ENCODE measurements at places on chromosomes 5 and 9.

DNA sequence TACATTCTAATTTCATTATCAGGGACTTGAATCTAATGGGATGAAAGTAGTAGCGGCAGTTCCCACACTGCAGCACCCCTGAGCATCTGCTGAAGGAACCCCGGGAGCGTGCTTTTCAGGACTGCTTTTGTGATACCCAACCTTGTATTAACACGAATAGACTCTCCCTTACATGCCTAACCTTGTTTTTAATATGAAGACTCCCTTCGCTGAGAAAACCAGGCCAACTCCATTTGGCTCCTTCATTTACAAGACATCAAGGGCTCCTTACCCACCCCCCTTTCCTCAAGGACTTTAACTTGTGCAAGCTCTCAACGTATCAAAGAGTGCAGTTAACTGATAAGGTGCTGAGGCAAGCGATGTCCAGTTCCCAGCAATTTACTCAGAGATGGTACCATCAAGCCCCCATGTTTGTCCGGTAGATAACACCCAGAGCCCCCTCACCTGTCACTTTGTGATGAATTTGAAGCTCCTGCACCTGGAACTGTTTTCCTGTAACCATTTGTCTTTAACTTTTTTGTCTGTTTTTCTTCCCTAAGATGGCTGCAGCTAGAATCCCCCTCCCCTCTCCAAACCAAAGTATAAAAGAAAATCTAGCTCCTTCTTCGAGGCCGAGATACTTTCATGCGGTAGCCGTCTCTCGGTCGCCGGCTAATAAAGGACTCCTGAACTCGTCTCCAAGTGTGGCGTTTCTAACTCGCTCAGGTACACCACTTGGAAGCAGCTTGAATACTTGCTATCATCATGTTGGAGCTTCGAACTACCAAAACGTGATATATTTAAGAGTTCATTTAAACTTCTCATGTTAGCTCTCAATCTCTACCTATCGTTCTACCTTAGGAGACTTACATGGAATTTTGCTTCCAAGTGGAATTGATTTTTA lies 10.7 kb downstream of the HNRNPH1 start:
- no peak for DNase-seq

- DNase-seq: no peak
Observed at GRCh38 chr5:118326481-118327045, 661.8 kb downstream of the DTWD2 start.

DNA sequence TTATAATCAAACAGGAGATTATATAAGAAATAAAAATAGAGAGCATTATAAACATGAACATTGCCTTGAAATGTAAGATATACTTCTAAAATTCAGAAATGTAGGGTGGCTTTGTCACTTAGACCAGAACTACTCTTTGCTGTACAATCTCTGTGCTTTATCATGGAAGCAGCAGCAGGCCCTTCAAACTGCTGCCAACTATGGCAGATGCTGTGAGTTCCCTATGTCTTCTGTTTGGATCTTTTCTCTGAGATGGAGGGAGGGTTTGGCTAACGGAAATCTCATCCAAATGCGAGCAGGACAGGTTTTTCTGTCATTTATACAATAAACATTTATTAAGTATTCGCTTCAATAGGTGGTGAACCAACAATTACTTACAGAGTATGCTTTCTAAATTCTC lies 34.8 kb upstream of the RICTOR start:
- no peak for DNase-seq

DNA sequence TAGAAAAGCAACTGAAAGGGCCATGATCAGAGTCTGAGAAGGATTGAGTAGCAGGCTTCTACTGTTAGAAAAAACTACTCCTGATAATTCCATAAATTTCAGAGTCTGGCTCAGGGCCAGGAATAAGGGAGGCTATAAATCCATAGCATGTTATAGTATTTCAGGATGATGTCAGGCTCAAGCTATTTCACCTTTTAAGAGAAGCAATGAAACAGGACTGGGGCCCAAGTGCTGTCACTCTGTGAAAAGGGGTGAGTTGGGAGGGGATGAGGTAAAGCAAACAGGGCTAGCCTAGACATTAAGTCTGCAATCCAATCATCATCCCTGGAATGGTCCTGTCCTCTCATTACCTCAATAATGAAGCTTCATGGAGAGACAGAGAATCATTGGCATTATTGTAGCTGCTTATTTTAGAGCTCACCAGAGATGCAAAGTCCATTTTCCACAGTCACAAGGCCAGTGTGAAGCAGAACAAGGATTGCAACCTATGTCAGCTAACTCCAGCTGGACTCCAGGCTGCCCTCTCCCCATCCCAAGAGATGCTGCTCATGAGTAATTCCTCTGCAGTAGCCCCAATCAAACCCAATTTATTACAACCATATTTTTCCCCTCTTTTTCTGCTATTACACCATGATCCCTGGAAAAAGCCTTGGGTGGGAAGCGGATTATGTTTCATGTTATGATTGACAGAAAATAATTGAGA lies 56.0 kb downstream of the PAPPA start:
- DNase-seq: no peak

- no peak for DNase-seq
Observed at GRCh38 chr9:97425336-97425972, 13.6 kb downstream of the TDRD7 start.

GRCh38 chr5:150112201-150113046 lies 26.1 kb upstream of the CSF1R start:
- DNase-seq: no peak

DNA sequence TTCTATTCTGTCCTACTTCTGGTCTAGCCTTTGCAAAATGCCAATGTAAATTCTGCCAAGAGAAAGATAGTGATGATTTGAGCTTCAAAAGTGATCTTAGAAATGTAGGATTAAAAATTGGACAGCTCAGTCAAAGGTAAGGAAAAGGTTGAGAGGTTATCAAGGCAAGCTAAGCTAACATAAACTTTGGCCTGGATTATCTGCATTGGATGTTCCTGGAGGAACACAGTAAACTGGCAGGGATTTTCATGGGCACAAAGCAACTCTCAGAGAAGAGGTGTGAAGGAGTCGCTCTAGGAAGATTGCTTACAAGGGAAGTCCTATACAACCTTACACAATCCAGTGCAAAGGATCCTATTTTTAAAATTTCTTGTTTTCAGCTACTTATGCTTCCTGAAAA lies 115.2 kb downstream of the JAKMIP2 start:
- no peak for DNase-seq

GRCh38 chr5:133205204-133205603 lies 153.4 kb downstream of the HSPA4 start:
- DNase-seq: no peak

- no peak for DNase-seq
Observed at GRCh38 chr5:56147106-56147505, 86.0 kb downstream of the ANKRD55 start.

- no peak for DNase-seq
Observed at GRCh38 chr9:107034831-107035230, 171.9 kb downstream of the ZNF462 start.

DNA sequence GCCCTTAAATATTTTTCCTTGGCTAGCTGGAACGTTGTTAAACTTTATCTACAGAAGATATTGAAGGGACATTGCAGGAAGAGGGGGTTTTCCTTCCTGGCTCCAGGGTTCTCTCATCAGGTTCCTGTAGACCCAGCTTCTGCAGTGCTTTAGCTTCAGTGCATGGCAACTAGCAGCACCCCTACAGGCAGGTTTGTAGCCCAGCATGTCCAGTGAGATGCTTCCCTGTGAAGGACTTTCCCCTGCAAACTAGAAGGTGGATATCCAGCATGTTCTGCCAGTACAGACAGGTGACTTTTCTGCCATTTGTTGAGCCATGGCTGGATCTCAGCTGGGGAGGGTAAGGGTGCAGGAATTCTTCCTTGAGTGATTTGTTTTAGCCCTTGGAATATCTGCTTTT lies 10.4 kb downstream of the CCL28 start:
- no peak for DNase-seq

GRCh38 chr9:86350006-86350760 lies 4.0 kb downstream of the TUT7 start:
- no peak for DNase-seq

DNA sequence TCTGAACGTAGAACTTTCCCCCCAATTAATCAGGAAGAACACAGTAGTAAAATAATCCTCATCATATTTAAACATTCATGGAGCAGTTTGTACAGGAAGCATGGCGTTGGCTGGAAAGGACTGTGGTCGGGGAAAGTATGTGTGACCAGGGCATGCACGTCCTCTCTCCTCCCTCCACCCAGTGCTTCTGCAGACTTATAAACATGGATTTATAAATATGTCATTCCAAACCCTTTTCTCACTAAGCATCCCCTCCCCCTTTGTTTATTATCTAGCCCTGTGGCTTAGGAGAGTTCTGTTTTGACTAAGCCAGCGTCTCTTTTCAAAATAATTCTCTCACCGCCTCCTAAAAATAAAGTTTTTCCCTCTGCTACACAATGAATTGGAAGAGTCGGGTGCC lies 70.4 kb upstream of the DAP start:
- no peak for DNase-seq

DNA sequence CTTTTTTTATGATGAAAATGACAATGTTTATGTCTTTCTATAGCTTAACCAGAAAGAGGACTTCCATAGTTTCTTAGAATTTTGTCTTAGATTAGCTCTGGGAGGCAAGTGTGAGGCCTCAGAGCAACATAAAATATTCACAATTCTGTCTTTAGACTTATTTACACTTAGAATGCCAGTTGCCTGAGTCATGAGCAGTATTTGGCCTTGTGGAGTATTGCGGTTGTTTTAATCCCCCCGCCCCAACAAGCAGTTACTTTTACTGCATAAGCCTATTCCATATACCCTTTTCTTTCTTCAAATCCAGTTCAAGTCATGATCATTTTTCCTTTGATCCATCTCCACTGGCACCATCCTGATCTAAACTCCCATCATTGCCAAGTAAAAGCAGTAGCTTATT lies 198.0 kb upstream of the EGFLAM start:
- no peak for DNase-seq

- DNase-seq: no peak
Observed at GRCh38 chr9:118038713-118039112, 334.5 kb downstream of the TLR4 start.

GRCh38 chr5:179619776-179620175 lies 3.7 kb downstream of the HNRNPH1 start:
- DNase-seq: no peak

- DNase-seq: no peak
Observed at GRCh38 chr9:26132746-26133312, 454.6 kb upstream of the TUSC1 start.

DNA sequence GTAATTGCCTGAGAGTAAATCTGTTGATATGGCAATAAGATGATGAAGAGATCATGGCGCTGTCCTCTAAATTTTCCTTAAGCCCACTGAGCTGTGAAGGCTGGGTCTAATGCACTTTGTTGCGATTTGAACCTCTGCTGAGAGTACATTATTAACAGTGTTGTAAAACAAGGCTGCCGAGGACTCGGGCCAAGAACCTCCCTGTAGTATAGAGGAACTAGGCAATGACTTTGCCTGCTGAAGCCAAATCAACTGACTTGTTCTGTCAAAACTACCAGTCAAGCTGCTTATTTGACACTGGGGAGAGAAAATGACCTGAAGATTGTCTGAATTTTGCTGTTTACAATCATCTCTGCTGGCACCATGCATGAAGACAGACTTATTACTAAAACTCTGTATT lies 1154.7 kb downstream of the DTWD2 start:
- DNase-seq: no peak

GRCh38 chr5:100691548-100691947 lies 156.4 kb downstream of the FAM174A start:
- DNase-seq: no peak

DNA sequence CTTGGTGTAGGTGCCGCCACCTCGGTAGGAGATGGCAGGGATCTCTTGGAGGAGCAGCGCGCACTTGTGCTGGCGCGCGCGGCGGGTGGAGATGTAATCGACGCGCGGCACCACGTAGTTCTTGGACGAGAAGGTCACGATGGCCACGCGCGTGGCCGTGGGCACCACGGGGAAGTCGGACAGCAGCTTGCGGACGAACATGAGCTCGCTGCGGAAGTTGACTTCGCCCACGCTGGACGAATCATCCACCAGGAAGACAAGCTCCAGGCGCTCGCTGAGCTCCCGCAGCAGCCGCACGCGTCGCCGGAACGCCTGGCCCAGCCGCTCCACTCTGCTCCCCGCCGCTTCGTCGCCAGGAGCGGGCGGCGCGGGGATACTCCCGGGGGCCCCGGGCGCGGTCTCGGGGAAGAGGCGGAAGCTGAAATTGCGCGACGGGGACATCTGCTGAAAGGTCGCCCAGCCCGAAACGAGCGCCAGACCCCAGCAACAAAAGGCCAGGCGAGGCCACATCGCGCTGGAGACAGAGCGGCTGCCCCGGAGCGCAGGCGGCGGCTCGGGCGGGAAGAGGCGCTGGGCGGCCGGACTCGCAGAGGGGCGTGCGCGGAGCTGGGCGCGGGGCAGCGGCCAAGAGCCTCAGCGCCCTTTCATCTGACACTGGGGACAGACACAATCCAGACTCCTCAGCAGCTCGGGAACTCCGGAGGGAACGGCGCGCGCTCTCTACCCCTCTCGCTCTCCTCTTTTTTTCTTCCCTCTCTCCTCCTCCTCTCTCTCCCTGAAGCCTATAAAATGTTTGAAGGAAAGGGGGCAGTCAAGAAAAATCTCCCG lies at the start of gene SVEP1:
Gene SVEP1, minus strand, starts transcription at position 708 of the 828 bp plus-strand sequence. Its CDS starts 198 bp downstream, at position 510.
- DNase-seq: no peak

DNA sequence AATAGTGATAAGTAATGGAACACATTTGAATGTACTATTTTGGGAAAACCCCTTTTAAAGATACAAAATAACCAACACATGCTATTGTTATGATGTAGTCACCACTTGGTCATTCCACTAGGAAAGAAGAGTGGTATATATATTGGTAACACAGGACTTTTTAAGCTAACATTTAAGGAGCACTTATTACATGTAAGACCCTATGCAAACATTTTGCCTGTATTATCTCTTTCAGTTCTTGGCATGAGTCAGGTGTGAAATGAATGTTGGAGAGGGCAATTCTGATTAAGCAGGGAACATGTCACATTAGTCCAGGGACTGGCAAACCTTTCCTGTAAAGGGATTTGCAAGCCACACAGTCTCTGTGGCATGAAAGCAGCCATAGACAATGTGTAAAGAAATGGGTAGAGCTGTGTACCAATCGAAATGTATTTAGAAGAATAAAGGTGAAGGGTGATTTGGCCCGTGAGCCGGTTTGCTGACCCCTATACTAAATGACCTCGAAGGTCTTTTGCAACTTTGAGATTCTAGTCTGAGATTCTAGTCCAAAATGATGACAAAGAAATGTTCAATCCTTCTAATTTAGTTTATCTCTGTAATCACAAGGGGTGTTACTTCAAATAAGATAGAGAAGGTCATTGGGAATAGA lies 15.3 kb downstream of the ABLIM3 start:
- no peak for DNase-seq
